ENCODE measurements at places on chromosomes 12 and 14. TPM values are rescaled to one million over a fixed set of nuclear protein-coding genes. Genes with fewer than 3 reads are reported as not detected.

SOX5 gene
- not detected for total RNA-seq

ARHGEF25 gene
- total RNA-seq = 6.3 TPM

TGM1 gene
- 21.9 TPM for total RNA-seq

OTX2 gene
- not detected for total RNA-seq

PAH gene
- total RNA-seq = 0.17 TPM

SMCO2 gene
- total RNA-seq = not detected

PNP gene
- 52.8 TPM for total RNA-seq

FAM222A gene
- total RNA-seq = 0.16 TPM

TAS2R7 gene
- total RNA-seq = not detected

PCBP2 gene
- total RNA-seq = 187 TPM

CMKLR1 gene
- total RNA-seq = 0.33 TPM

KRT73 gene
- total RNA-seq = not detected

GUCY2C gene
- not detected for total RNA-seq

POU6F1 gene
- total RNA-seq = 3.5 TPM

TTC8 gene
- 29.9 TPM for total RNA-seq

RNASE3 gene
- not detected for total RNA-seq

TPH2 gene
- total RNA-seq = not detected

NPFF gene
- total RNA-seq = not detected

GPRC5A gene
- 8.1 TPM for total RNA-seq

GSC gene
- not detected for total RNA-seq

UNC79 gene
- total RNA-seq = 0.12 TPM

AJUBA gene
- total RNA-seq = 272 TPM

KRT85 gene
- not detected for total RNA-seq

IL22 gene
- total RNA-seq = not detected
